Fibroblast of skin of scalp (primary cell): ENCODE measurements at places on chromosomes 6 and 20.

- no peak for DNase-seq
Measured at GRCh38 chr20:60107621-60108390, 149.6 kb downstream of the CDH26 start.

- no peak for DNase-seq
Measured at GRCh38 chr6:73747289-73747688, 51.3 kb downstream of the CD109 start.

DNA sequence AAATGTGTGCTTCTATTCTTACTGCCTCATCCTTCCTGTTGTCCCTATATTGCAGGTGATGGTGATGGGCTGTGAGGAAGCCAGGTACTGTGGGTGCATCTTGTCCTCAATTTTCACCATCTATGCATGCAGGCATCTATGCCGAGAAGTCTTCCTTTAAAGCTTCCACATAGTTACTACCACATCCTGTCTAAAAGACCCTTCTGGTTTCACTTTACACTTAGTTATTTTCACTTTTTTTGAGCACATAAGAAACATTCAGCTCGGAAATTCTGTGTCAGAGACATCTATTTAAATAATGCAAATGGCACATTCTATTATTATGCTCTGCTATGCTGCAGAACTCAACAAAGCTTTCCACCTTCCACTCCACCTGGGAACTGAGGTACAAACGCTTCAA, 28.2 kb upstream of the FABP7 start:
- DNase-seq: no peak

DNA sequence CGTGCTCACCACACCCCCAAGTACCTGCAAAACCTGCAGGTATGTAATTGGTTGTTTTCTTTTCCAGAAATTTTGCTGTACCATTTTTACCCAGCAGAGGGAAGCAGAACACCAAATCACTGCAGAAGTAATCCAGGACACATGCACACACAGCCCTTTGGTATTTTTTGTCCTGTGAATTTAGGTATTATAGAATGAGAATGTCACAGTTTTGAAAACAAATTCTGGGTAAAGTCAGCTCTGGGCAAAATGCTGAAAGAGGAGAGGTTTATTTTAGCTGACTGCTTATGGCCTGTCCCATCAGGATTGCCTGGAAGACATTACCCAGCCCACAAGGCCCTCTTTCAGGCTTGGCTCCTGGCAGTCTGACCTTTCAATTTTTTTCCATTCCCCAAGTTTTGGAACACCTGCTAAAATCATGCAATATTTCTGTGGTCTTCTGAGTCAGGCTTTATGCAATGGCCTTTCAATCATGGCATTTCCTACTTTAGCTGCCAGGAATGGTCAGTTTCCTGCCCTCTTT, 3.5 kb upstream of the EFHC1 start:
- DNase-seq: peak; percentile 65

DNA sequence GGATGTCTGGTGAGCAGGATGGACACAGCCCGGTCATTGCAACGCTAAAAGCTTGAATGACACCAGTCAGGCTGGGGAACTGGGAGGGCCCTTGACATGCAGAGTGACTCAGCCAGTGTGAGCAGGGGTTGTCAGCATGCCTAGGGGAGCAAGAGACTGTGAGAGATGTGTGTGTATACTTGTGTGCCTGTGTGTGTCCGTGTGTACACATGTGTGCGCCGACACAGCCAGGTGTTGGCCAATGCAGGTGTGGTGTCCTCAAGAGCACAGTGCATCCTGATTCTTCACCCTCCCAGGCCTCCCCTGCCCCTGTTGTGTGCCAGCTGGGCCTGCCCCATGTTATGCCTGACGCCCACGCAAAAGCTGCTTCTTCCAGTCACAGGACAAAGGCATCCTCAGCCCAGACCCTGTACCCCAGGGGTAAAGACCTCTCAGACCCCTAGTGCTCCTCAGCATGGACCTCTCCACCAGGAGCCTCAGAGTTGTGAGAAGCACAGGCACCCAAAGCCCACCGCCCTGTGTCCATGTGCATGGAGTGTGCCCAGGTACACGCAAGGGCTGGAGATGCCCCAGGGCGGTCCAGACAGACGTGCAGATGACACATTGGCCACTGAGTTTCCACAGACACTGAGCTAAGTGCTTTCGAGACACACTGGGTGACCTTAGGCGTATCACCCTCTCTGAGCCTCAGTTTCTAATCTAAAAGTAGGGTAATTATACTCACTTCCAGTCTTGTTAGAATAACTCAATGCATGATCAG, 16.6 kb downstream of the NRSN2 start:
- DNase-seq: peak; percentile 47

DNA sequence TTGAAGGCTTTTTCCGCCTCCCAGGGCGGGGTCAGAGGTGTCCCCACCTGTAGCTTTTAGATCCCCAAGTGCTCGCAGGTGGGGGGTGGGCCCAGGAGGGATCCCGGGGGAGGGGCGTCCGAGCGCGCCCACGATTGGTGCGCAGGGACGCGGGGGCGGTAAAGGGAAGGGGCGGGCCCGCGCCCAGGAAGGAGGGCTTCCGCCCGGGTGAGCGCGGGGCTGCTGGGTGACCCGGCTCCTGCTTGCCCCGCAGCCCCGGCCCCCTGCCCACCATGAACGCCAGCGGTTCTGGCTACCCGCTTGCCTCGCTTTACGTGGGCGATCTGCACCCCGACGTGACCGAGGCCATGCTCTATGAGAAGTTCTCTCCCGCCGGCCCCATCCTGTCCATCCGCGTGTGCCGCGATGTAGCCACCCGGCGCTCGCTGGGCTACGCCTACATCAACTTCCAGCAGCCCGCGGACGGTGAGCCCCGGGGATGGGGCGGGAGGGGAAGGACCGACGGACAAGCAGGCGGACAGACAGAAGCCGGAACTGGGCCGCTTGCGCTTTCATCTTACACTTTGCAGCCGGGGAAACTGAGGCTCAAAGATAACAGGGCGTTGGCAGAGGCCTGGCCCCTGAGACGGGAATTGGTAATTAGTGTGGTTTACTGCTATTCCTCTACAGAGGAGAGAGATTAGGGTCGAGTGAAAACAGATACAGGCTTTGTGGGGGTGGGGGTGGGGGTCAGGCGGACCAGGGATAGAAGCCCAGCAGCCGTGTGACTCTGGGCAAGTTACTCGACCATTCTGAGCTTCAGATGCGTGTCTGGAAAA, at the start of gene PABPC1L:
PABPC1L (plus strand) TSS at position 189 of the 818 bp plus-strand sequence; CDS start at position 273, 84 bp downstream.
- DNase-seq: peak; percentile 52

DNA sequence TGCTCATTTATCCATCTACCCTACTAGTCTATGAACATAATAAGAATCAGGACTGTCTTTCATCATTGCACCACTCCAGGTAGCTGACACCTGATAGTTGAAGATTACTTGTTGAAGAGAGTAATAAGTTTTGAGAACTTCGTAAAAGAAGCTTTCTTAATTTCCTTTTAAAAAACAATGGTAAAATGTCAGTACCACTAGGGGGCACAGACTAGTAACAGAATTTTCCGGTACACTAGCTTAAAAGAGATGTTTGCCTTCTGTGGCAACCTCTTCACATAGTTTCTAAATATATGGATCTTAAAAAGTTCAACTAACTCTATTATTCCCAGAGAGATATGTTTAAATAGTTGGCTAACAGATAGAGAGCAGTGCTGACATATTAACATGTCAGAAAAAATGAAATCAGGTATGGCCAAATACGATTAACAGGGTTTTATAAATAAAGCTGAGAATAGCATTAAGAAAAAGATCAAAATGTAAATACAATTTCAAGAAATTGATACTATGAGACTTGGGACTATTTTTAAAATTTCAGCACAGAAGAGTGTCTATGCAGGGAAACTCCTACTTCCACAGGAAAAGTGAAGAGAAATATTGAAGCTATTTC, 5.4 kb upstream of the KCNQ5 start:
- peak; percentile 53 for DNase-seq

- no peak for DNase-seq
Measured at GRCh38 chr6:164581563-164581962, 727.8 kb downstream of the C6orf118 start.

DNA sequence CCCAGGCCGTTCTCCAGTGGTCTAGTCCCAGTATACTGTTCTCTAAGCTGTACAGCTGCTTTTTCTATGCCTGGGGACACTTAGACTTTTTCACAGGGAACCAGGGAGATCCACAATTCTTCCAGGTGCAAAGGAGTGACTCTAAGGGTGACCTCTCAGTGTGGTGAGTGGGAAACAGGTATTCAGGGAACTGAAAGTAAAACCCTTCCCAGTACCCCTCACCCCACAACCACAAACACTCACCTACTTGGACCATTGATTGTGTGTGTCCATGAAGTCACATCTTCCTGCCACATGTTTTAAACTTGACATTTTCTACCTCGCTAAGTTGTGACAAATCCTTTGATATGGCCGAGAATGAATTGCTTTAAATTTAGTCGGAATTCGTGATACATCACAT, 183.6 kb downstream of the CLIC5 start:
- no peak for DNase-seq

GRCh38 chr20:60750909-60751308, 501.2 kb upstream of the CDH4 start:
- DNase-seq: no peak

- no peak for DNase-seq
Measured at GRCh38 chr20:48942730-48943129, 21.2 kb downstream of the ARFGEF2 start.

- no peak for DNase-seq
Measured at GRCh38 chr6:15452182-15452941, 206.5 kb downstream of the JARID2 start.

DNA sequence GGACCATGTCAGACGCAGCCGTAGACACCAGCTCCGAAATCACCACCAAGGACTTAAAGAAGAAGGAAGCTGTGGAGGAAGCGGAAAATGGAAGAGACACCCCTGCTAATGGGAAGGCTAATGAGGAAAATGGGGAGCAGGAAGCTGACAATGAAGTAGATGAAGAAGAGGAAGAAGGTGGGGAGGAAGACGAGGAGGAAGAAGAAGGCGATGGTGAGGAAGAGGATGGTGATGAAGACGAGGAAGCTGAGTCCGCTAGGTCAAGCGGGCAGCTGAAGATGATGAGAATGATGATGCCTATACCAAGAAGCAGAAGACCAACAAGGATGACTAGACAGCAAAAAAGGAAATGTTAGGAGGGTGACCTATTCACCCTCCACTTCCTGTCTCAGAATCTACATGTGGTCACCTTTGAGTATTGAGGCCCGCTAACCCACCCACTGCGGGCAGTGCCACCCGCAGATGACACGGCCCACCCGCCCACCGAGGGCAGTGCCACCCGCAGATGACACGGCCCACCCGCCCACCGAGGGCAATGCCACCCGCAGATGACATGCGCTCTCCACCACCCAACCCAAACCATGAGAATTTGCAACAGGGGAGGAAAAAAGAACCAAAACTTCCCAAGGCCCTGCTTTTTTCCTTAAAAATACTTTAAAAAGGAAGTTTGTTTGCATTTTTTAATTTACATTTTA, 43.3 kb downstream of the MGME1 start:
- no peak for DNase-seq

- no peak for DNase-seq
Measured at GRCh38 chr20:858011-858410, 24.5 kb downstream of the FAM110A start.

DNA sequence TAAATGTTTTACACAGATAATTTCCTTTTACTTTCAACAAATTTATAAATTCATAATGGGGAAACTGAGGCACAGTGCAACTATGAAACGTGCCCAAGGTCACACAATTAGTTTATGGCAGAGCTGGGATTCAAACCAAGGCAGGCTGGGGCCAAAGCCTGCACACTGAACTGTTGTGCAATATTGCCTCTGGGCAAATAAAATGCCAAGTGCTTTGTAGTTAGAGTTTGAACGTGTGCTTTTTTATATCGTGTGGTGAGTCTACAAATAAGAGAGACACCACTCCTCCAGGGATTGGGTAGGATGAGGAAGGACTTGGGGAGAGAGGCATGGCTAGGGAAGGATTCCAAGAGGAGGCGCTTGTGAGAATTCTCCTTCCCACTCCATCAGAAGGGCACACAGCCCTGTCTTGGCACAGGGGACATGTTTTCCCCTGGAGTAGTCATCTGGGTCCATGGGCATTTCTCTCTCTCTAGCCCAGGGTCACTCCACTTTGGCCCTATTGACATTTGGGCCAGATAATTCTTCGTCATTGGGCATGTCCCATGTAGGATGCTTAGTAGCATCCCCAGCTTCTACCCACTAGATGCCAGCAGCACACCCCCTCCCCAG, 2.8 kb upstream of the CDH22 start:
- DNase-seq: no peak

DNA sequence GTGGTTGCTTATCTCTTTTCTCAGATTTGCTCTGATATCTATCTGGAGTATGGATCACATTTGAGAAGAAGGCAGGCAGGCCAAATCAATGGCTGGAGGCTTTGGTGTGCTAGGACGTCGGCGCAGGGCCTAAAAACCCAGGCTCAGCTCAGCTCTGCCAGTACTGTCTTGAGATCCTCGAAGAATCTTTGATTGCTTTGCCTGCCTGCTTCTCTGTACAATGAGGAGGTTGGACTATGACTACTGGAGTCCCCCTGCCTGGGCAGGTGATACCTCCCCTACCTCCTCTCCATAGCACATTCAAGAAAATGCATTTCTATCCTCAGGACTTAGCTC, 25.1 kb downstream of the KCNK5 start:
- no peak for DNase-seq

DNA sequence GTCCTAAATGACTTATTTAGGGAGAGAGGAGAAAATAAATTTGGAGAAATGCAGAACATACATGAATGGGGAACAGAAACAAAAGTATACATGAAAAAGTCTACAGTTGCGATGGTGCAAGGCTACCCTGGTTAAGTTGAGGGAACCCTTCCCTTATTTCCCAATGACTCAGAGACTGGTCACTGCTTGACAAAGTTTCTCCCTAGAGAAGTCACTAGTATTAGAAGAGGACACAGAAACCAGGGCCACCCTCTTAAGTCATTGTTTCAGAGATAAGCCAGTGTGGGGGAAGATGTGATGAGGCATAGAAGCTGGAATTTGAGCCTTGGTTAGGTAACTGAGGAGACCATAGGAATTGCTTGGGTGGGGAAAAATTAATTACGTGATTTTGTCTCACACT, 24.4 kb upstream of the EDN1 start:
- DNase-seq: peak; percentile 58

DNA sequence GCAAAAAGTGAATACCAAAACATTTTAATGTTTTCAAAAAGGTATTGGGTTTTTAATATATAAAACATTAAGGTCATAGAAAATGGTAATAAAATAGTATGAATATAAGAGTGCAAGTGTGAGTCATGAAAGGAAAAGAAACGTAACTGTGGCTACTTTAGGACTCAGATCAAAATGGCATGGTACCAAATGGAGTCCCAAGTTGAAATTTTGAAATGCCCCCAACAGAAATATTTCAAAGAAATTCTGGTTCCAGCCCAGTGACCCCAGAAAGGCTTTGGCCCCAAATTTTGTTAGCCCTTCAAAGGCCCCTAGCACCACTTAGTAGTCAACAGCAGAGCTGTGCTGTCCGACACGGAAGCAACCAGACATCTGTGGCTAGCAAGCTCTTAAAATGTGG, 6.0 kb downstream of the COL12A1 start:
- DNase-seq: no peak
